ENCODE measurements at places on chromosomes 1 and 21.

DNA sequence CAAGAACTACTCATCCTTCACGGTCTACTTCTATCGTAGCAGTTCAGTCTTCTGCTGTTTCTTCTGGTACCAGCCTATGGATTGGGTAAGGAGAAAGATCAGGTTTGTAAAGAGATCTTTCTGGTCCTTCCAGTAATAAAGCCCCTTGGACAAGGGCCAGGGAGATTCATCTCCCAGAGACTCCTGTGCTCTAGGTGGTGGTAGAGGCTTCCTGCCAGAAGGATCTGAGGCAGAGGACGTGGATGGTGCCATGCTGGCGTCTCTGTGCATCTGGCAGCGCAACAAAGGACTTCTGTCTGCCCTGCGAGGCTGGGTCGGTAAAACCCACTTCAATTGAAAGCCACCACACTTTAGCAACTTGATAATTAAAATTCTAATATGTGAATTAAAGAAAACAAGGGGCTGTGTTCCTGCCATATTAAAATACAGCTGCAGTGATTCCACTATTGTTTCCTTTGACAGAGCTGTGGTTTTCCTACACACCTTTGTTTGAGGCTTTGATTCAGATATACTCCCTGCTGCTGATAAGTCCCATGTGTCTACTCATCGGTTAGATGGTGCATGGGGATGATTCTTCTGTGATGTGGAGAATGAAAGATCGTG lies 73.6 kb downstream of the ROR1 start:
- no peak for DNase-seq

DNA sequence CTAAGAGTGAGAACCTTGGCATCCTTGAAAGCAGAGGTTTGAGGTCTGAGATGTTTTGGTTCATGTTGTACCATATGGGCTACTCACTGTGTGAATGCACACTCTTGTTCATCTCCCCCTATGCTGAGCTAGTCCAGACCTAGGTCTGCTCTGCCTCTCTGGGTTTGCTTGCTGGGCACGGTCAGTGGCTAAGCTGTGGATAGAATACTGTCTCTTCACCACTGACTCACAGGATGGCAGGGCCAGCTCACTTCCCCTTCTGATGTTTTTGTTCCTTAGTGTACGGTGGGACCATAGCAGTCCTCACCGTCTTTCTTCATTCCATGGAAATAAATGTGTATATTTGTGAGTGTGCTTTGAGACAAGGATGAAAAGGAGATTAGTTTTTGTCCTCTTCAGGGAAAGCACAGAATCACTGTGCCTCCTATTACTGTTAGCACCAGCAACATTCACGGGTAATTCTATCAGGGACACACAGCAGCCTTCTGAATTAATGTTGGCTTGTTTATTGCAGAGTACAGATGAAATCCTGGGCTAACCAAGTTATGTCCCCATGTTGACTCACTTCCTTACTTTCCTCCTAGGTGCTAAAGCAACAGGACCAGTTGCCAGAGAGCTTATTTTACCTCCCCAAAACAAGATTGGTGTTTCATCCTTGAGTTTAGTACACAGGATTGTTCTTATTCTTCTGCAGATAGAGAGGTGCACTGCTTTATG lies 56.9 kb upstream of the IVNS1ABP start:
- DNase-seq, result no peak

DNA sequence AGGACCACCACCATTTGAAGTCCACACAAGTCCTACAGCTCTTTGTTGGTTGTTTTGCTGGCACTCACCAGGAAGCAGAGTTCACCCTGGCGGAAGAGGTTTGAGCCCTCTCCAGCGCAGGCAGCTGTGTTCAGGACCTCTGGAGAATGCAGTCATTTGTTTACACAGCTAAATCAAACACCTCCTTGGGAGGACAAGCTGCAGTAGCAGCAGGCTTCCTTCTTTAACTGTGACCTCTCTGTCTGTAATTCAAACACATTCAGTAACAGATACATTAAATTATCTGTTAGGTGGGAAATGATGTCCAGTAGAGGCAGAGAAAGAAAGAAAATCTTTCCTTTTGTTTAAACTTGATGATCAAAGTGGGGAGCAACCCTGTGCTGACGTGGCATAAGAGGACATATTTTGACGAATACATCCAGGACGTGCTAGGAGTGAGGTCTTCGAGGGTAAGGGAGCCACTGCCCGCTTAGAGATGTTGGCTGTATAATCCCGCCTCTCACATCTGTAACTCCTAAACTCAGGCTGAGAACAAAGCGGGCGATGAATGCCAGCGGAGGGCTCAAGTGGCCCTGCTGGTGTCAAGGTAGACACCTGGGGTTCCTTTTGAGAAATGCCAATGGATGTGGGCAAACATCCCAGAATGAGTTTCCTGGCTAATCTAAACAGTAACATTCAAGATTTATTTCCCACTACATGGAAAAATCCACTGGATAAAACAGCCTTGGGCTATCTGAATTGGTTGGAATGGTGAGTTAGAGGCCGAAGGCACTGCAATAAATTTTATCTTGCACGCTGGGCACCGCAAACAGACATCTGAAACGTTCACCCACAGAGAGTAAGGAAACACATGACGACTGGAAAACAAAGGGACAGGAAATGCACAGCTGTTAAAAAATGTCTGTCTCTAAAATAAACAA lies 51.7 kb downstream of the ABCA4 start:
- no peak for DNase-seq

- DNase-seq, result no peak
Measured at GRCh38 chr1:28775121-28775942, 36.6 kb upstream of the OPRD1 start.

DNA sequence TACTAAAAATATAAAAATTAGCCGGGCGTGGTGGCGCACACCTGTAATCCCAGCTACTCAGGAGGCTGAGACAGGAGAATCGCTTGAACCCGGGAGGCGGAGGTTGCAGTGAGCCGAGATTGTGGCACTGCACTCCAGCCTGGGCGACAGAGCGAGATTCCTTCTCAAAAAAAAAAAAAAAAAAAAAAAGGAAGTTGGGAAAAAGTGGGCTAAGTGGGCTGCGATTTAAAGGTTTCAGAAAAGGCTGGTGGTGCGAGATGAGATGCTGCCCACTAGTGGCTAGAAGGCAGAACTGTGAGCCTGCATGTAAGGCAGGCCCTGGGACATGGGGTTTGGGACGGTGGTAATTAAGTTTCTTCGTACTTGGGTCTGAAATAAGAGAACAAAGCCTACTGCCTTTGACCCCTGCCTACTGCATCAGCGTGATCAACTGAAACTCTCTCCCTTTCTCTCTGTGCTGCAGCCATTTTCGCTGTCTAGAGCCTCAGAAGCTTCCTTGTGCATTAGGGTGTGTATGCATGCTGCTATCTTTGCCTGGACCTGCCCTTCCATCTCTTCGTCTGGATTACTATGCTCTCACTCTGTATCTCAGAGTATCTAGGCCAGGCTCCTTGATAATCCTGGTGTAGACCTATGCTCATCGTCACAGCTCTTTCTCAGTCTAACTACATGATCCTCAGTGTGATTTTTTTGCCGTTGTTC lies 12.4 kb downstream of the FMOD start:
- peak; percentile 51 for DNase-seq

DNA sequence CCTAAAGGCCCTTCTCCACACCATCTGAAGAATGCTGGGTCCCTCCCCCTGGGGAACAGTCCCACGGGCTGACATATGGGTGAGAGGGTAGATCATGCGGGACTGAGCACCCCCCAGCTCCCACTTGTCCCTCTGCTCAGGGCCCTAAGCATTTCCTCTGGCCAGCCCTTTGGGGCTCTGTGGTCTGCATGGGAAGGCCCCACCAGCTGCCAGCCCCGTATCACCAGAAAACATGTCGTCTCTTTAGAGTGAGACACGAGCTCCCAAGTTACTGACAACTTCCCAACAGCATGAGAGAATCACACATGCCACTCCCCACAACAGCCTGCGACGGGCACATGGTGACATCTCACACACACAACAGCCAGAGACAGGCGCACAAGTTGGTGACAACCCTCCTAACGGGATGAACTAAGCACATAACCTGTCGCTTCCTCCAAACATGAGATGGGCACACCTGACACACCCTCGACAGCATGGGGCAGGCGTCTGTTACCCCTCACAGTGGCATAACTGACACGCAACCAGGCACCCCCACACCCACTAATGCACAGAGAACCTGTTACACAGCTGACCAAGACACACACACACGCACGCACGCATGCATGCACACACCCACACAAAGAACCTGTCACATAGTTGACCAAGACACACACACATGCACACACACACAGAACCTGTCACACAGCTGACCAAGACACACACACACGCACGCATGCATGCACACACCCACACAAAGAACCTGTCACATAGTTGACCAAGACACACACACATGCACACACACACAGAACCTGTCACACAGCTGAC lies 41.2 kb downstream of the AHDC1 start:
- DNase-seq, result no peak

DNA sequence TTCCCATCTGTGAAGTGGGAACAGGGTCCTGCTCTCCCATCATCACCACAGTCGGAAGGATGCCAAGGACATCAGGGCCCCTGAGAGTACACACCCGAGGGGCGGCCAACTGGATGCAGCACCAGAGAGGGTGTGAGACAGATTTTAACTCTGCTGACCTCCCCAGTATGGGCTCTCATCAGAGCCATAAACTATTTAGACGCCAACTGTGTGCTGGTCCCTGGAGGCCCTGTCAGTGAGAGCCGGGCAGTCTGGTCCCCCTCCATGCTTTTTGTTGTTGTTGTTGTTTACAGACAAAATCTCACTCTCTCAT lies 1.7 kb downstream of the FGR start:
- DNase-seq, result no peak

DNA sequence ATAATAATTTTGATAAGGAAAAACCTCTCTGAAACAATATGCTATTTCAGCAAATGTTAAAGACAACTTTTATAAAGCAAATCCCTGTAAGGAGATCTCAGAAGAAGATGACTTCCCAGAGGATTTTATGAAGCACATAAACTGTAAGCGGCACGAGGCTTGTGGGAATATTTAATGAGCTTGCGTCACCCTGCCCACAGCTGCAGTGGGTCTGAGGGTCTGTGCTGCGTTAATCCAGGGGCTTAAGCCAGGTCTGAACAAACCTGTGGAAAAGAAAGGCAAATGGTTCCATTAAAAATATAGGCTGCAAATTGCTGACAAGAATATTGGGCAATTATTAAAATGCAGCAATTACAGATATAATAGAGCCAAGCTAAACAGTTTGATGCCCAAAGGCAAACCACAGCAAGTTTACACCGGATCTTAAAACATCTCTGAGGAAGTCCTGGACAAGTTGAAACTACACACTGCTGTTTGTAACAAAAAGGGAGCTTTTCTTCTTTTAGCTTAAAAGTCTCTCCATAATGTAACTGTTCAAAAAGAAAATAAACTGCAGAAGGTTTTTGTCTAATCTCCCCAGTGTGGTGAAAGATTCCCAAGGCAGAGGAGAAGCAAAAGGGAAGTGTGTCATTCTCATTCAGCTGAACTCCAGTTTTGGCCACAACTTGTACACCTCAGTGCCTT lies 21.8 kb downstream of the TGFBR3 start:
- peak; percentile 72 for DNase-seq

- DNase-seq, result peak; percentile 75
Measured at GRCh38 chr1:15525050-15526020, 1.3 kb upstream of the DNAJC16 start.

GRCh38 chr1:239428120-239428710 lies 41.8 kb downstream of the CHRM3 start:
- DNase-seq, result no peak

DNA sequence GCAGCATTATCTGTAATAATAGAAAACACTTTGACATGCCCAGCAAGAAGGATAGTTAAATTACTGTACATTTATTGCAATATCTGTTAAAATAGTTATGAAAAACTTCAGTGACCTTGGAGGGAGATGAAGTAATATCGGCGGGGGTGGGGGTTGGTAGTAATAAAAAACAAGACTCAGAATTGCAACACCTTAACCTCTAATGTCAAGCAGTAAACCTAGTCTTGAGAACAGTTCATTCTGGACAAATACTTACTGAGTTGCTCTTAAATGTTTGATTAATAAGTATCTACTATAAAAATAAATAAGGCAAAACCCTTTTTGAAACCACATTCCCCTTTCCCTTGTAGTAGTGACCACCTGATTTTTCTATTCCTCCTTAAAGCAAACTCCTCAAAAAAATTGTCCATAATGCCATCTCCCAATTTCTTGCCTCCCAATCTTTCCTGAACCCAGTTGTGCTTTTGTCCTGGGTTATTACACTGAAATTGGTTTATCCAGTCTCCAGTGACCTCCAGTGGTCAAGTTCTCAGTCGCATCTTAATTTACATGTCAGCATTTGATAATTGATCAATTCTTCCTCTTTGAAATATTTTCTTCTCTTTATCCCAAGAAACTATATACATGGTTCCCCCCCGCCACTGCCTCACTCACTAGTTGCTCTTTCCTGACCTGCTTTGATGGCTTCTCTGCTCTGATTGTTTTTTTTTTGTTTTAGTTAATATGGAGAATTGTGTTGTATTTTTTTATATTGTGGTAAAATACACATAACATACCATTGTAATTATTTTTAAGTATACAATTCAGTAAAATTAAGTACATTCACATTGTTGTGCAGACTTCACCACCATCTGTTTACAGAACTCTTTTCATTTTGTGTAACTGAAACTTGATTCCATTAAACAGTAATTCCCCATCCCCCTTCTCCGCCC lies 36.8 kb downstream of the RAP1A start:
- DNase-seq, result peak; percentile 35

DNA sequence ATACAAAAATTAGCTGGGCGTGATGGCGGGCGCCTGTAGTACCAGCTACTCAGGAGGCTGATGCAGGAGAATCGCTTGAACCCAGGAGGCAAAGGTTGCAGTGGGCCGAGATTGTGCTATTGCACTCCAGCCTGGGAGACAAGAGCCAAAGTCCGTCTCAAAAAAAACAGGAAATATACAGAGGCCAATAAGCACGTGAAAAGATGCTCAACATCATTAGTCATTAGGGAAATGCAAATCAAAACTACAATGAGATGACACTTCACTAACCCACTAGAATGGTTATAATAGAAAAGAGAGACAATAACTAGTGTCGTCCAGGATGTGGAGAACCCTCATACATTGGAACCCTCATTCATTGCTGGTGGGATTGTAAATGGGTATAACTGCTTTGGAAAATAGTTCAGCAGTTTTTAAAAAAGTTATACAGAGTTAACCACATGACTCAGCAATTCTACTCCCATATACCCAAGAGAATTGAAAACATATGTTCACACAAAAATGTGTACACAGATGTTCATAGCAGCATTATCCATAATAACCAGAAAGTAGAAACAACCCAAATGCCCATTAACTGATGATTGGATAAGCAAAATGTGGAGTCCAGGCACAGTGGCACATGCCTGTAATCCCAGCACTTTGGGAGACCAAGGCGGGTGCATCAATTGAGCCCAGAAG lies 6.4 kb upstream of the E2F2 start:
- peak; percentile 50 for DNase-seq

- DNase-seq, result no peak
Measured at GRCh38 chr1:223715604-223716172, 3.3 kb downstream of the CAPN2 start.

GRCh38 chr1:204206121-204206520 lies 7.7 kb downstream of the GOLT1A start:
- no peak for DNase-seq

GRCh38 chr1:56334047-56334446 lies 245.3 kb downstream of the PLPP3 start:
- DNase-seq, result no peak

- no peak for DNase-seq
Measured at GRCh38 chr21:46553993-46554392, 50.9 kb downstream of the S100B start.

- peak; percentile 5 for DNase-seq
Measured at GRCh38 chr1:70436622-70437251, 25.7 kb downstream of the CTH start.

GRCh38 chr1:240337781-240338180 lies 246.1 kb downstream of the FMN2 start:
- no peak for DNase-seq

- no peak for DNase-seq
Measured at GRCh38 chr1:50308878-50309277, 114.4 kb downstream of the DMRTA2 start.
